HFFc6 (cell line): ENCODE measurements at places on chromosomes 7 and 10.

- DNase-seq = no peak
Measured at GRCh38 chr7:92696584-92696983, 106.4 kb upstream of the FAM133B start.

GRCh38 chr10:46560381-46560780 lies 3.9 kb upstream of the GPRIN2 start:
- DNase-seq = peak; percentile 0

DNA sequence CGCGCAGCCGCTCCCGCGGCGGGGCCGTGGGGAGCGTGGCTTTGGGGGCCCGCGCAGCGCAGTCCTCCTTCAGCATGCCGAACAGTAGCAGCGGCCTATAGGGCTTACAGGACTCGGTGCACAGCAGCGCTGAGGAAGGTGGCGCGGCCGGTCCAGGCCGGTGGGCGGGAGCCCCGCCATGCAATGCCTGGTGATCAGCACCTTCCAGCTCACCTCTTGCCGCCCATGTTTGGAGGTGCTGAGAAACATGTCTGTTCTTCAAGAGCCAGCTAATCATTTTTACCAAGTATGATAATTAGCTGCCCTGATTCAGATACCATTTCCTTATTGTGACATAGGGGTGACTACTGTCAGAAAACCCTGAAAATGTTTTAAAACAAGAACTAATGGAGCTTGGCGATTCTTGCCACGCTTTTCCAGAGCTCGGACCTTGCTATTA lies 33.5 kb upstream of the SFTPD start:
- DNase-seq = no peak

- peak; percentile 75 for DNase-seq
Measured at GRCh38 chr7:107592361-107593024, 12.4 kb downstream of the BCAP29 start.

DNA sequence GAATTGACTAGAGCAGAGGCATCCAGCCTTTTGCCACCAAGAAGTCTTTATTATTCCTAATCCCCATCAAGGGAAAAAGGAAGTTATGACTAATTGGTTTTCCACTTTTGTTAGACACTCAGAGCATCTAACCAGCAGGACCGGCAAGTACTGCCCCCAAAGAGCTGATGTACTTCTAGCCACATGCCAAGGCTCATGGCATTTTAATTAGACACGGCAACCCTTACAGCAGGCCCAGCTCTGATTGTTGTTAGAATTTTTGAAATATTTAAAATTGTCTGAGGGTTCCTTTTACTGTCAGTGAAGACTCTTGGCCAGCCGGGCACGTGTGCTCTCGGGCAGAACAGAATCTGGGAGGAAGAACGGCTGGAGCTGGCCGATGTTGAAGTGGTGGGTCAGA lies 114.8 kb downstream of the SPAG6 start:
- no peak for DNase-seq

DNA sequence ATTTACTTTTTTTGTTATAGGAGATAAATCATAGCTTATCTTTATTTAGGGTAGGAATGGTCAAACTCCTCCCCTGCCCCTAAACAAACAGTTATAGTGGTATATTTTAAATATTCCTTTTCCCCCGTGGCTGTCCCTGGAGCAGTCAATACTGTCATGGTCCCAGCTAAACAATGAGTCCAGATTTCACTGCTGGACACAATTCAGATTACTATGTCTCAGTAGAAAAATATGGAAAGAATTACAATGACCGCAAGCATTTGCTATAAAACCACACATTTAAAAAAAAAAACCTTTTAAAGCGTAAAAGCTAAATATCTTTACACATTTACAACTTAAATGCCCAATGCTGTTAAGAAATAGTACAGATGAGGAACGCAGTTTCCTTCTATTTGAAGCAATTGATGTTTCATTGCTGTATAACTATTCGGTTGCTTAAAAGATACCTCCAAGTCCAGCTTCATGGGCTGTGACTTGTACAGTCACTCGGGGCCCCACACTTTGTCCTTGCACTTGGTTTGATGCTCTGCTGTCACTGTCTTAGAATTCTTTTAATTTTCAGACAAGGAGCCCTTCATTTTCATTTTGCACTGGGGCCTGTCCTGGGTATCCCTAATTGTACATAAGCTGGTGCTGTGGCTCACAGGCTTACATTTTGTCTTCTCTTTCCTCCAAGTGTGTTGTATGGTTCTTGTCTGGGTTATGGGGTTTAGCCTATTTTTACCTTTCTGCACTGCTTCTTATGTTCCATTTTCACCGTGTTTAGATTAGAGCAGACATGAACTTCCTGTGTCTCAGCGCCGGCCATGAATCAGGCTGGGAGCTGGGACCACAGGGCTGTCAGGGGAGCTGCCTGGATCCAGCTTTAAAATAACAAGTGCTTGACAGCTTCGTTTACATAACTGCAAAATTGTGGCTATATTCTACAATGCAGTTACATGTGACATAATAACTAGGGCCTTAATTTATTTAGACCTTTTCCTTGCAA lies 530.2 kb upstream of the FZD8 start:
- peak; percentile 14 for DNase-seq

DNA sequence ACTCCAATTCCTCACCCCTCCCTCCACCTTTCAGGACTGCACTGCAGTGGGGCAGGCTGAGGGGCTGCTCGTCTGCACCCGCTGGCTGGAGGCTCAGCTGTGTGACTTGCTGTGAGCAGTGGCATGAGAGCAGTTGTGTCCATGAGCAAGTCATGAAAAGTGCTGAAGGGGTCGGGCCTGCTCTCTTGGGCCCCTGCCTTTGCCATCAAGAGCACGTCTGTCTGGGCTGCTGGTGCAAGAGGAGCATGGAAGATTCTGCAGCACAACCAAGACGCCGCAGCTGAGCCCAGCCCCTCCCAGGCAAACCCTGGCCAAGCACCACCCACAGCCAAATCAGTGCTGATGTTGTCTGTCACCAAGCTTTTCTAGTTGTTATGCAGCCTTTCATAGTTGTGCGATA lies 284.3 kb downstream of the TCERG1L start:
- no peak for DNase-seq

DNA sequence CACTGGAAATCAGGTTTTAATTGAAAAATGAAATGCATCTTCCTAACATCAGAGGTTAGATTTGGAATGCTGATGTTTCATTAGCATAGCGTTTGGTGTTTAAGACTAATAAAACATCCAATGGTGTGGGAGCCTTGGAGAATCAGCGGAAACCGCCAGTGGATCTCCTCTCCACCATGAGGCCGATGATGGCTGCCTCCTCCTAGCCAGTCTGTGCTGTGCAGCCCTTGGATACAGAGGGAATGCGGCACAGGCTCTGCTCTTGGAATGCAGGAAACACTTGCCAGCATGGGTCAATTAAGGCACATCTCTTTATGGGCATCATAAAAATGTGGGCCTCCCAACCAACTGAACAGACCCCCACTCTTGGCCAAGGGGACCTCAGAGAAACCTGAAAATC lies 259.9 kb downstream of the GLRX3 start:
- DNase-seq = no peak

- peak; percentile 28 for DNase-seq
Measured at GRCh38 chr7:156640949-156641485, 443 bp downstream of the RNF32 start.

DNA sequence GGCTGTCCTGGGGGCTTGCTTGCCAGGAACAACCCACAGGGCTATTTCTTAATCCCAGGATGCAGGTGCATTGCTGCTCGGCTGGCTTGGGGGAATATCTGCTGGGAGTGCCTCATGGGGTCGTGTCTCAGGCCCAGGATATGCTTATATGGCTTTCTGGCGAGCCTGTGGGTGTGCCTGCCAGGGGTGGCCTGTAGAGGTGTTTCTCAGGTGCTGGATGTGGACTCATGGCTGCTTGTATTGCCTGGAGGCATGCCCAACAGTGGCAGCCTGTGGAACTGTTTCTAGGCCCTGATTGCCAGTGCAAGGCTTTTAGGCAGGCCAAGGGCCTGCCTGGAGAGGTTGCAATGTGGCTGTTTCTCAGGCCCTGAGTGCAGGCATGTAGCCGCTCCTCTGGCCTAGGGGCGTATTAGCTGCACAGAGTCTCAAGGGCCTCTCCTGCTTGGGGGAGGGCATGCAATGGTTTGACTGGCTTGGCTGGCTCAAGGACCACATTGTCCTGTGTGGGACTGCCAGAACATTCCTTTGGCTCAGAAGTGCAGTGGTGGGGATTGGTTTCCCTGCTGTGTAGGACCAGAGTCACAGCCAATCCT lies 202.1 kb downstream of the ATRNL1 start:
- no peak for DNase-seq

GRCh38 chr10:44966816-44967509 lies 7.4 kb downstream of the RASSF4 start:
- no peak for DNase-seq

GRCh38 chr10:75294031-75294437 lies 58.3 kb upstream of the COMTD1 start:
- DNase-seq = no peak

DNA sequence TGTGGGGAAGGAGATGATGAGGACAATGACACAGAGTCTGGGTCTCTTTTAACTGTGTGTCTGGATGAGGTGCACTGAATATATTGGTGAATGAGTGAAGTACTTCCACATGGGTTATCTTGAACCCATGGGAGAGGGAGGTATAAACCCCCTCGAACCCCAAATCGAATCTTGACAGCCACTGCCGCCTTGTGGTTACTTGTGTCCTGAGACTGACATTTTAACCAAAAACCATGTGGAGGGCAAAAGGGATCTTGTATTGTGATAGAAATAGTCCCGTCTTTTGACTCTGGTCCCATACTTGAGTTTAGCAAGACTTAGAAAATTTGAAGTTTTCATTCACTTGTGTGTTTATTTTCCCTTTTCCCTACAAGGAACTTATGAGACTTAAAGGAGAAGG lies 283.3 kb downstream of the PHTF2 start:
- no peak for DNase-seq

DNA sequence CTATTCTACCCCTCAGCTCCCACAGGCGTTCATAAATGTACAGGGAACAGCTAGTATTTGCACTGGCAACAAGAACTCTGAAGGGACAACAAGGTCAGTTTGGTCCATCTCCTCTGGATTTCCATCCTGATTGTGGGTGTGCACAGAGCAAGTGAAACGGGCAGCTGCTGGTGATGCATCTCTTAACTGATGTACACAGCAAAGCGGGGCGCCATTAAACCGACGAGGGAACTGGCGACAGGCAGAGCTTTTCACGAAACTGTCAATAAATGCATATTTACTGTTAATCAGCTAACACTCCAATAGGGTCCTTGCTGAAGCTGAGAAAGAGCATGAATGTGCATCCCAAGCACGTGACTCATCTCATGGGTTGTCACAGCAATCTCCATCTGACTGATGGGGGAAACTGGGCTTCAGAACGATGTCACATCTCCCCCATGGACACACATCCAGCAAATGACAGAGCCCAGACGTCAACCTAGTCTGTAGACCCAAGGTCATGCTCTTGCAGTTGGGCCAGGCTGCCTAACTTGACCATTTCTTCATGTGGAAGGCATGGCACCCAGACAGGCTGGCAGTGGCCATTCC lies 54.2 kb downstream of the FAM53B start:
- DNase-seq = no peak

DNA sequence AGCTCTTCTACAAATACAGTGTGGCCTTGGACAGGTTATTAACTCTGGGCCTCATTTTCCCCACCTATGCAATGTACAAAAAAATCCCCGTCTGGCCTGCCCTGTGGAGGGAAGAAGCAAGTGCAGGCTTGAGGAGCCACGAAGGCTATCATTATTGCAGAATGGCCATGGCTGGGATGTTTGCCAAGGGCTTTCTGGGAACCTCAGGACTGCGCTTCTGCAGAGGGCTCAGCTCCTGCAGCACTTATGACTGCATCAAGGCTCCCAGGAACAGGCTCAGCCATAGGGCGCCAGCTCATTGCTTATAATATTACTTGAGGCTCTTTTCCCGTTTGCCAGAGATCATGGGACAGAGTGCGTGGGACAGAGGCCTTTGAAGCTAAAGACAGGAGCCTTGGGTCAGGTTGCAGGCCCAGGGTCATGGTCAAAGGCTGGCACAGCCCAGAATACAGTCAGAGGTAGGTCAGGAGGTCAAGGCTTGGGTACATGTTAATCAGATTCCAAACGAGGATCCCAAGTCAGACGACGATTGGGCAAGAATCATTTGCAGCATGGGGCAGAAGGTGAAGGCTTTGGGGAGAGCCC lies 20.6 kb upstream of the C10orf105 start:
- peak; percentile 62 for DNase-seq

DNA sequence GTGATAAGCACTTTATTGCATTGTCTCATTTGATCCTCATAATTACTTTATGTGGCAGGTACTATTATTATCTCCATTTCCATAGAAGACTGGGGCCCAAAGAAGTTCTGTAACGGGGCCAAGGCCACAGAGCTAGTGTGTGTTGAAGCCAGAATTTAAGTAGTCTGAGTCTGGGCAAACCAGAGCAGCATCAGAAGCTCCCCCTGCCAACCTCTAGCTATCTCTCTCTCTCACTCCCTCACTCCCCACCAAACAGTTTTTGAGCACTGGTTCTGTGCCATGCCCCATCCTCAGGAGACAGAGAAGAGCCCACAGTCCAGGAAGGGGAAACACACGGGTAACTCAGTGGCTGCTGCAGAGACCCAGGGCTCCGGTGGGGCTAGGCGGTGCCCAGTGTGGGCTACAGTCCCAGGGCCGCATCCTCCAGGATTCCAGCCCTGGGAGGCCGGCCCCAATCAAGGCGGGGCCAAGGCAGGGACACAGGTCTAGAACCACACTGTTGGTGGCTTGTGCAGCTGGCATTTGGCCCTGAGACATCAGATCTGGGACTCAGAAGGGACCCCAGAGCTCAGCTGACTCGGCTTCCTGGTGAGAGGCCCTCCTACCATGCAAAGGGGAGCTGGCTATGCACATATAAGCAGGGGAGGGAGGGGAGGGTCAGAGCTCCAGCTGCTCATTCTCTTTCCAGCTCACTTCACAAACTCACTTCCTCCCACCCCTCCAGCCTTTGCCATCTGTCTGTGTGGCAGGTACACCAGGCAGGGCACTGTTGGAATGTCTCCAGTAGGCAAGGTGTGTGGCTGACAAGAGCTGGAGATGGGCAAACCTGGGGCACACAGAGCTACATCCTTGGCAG lies 34.4 kb downstream of the COL13A1 start:
- no peak for DNase-seq

DNA sequence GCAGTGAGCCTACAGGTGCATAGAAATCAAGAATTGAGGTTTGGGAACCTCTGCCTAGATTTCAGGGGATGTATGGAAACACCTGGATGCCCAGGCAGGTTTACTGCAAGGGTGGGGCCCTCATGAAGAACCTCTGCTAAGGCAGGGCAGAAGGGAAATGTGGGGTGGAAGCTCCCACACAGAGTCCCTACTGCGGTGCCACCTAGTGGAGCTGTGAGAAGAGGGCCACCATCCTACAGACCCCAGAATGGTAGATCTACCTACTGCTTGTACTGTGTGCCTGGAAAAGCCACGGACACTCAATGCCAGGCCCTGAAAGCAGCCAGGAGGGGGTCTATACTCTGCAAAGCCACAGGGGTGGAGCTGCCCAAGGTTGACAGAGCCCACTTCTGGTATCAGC lies 533.5 kb downstream of the GPAM start:
- no peak for DNase-seq

DNA sequence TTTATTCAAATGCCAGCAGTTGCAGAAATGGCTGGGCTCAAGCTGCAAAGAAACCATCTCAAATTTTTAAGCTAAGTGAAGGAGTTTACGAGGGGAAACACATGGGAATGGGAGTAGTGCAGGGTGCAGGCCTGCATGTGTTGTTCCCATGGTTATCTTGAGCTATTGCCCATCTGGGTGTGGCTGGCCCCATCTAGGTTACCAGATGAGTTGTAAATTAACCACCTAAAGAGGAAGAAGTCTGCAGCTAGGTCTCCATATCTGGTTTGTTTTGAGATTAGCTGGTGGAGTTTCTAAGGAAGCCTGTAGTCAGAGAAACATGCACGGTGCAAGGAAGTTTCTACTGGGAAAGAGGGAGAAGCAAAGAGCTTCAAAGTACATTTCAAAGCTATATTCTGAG lies 23.3 kb upstream of the STEAP2 start:
- DNase-seq = no peak

- DNase-seq = no peak
Measured at GRCh38 chr7:125930848-125931247, 1001.2 kb upstream of the POT1 start.
